ENCODE measurements at places on chromosomes 7 and 10.

- peak; percentile 1 for DNase-seq
Observed at GRCh38 chr10:46228563-46229071, 58.2 kb upstream of the ANTXRL start.

GRCh38 chr7:29518616-29519015, 45.0 kb upstream of the PRR15 start:
- no peak for DNase-seq

- DNase-seq, result peak; percentile 43
Observed at GRCh38 chr10:61163403-61163802, 219.4 kb upstream of the RHOBTB1 start.

DNA sequence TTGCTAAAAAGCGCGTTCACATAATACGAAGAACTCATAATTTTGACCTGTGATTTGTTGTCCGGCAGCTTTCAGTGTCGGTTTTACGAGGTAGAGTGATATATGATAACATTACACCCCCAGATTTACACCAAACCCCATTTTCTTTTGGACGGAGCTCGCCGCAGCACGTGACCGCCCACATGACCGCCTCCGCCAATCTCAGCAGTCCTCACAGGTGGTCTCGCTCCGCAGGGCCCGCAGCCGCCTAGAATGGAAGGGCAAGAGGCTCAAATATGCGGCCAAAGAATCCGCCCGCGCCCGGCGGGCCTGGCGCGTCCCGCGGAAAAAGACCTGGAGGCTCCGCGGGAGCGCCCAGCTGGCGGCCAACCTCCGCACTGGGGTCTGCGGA, at the start of gene HOXA7:
Gene HOXA7, minus strand, starts transcription at position 168 of the 391 bp plus-strand sequence. Its CDS starts 130 bp downstream, at position 38.
- no peak for DNase-seq

DNA sequence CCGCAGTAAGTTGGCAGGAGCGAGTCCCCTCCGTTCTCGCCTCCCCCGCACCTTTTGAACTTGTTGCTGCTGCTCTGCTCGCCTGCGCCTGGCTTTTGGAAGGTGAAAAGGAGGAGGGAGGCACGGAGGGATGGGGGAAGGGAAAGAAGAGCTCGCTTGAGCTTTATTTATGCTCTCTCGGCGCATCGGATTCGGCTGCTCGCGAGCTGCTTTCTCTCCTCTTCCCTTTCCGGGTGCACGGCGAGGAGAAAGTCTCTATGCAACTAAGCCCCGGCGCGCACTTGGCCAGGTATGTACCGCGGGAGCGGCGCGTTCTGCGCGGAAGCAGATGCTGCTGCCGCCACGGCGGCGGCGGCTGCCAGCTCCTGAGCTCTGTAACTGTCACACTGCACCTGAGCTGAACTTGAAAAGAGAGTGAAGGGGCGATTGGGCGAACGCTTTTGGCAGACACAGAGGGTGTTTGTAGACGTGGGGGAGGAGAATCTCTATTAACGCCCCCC, 551 bp downstream of the KCND2 start:
- DNase-seq, result peak; percentile 85

- no peak for DNase-seq
Observed at GRCh38 chr7:132768099-132768498, 191.8 kb upstream of the PLXNA4 start.

DNA sequence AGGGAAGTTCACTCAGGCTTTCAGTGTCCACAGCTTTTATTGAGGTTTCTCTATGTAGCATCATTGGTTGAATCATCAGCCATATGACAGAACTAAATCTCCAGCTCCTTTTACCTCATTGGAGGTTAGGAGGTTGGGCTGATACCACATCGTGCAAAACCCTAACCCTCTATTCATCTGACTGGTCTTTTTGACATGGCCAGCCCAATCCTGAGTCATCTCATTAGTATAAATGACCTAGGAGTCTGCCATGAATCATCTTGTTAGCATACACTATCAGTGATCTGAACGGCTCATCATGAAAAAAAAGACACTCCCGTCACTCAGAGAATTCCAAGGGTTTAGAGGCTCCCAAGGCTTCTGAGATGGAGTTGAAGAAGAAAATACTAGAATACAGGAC, 669.8 kb upstream of the POT1 start:
- no peak for DNase-seq

DNA sequence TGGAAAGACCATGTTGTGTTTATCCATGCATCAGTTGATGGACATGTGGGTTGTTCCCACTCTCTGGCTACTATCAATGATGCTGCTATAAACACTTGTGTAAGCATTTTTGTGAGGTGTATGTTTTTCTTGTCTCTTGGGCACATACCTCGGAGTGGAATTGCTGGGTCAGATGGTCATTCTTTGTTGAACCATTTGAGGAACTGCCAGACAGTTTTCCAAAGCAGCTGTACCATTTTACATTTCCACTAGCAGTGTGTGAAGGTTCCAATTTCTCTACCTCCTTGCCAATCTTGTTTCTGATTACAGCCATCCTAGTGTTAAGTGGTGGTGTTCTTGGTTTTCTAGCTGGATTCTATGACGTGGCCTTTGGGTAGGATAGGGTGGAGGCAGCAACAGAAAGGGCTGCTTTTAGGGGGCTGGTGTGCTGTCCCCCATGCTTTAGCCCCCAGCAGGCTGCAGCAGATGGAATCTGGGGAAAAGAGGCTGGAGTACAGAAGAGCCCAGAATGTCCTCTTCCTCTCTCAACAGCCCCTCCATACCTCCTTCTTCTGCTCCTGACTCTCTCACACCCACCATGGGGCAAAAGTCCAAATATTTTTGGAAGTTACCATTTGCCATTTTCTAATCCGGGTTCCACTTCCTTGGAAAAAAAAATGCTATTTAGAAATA, 352.7 kb downstream of the FRMD4A start:
- DNase-seq, result no peak

GRCh38 chr10:96971324-96971723, 139.2 kb downstream of the LCOR start:
- no peak for DNase-seq

DNA sequence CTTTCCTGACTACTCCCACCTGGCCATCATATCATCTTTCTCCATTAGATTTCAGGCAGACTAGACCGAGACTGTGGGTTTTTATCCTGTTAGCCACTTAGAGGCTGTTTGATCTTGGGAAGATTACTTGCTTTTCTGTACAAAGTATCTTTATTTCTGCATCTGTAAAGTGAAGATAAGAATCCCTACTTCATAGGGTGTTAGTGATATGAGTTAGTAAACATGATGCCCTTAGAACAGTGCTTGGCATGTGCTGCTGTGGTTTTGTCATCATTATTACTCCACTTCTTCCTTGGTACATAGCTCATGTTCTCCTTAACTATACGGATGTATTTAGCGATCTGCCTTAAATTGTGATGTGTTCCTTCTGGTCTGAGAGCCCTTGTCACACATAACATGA, 165.2 kb downstream of the AUTS2 start:
- DNase-seq, result no peak

- peak; percentile 65 for DNase-seq
Observed at GRCh38 chr10:96642973-96643372, 56.2 kb upstream of the TM9SF3 start.

DNA sequence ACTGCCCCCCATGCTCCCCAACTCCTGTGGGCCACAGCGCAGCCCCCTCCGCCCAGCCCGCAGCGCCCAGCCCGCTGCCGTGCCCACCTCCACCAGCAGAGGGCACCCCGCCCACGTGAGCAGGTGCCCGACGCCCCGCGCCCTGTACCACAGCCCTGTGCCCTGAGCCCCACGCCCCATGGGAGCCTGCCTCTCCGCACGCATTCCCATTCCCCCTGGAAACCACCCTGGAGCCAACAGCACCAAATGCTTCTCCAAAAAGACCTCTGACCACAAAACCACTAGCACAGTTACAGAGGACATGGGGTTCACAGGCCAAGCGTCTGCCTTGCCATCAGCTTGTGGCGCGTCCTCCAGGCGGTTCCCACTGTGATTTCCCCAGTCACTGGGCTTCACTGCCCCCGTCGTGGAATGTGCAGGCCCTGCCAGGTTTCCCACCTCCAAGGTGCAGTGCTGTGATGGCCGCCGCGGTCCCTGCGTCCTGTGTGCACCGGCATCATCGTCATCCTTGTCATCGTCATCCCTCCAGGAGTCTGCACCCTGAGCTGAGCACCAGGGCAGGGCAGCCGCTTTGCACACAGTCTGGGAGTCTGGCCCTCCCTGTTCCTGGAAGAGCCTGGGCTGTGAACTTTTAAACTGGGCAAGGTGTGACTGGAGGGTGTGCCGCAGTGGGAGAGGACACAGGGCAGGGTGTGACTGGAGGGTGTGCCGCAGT, 61.7 kb downstream of the PWWP2B start:
- no peak for DNase-seq

DNA sequence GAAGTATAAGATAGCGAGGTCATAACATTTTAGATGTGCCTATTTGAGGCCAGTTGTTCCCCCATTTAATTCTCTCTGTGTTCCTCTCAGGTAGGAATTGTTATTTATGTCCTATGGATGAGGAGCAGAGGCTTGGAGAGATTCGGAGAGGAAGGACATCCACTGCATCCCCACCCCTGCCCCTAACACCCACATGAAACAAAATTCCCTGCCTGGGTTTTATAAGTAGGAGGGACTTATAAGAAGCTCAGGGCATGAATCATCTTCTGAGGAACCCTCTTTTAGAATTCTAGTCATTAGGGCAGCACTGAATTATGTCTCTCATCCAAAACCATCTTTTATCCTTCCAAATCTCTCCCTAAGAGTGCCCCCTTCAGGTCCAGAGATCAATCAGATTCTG, 5.0 kb downstream of the CHAT start:
- no peak for DNase-seq

- DNase-seq, result no peak
Observed at GRCh38 chr7:143351060-143351459, 11.5 kb downstream of the FAM131B start.

GRCh38 chr7:156147756-156148504, 335.7 kb upstream of the SHH start:
- no peak for DNase-seq

DNA sequence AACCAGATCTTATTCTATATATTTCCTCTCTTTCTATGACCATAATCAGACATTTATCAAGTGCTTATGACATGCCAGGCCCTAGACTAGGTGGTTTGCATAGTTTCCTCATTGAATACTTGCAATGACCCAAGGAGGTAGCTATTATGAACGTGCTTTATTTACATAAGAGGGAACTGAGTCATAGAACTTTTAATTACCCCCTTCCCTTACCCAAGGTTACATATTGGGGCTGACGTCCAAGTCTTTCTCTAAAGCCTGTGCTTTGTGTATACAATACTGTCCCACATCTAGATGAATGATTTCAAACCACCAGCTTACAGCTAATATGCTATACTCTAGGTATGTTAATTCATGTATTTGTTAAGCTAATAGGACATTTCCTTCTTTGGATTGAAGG, 91.9 kb upstream of the NPY start:
- DNase-seq, result no peak
